ENCODE measurements at places on chromosomes 3 and 15.

- DNase-seq, result no peak
These were observed 945.1 kb downstream of the IGSF11 start for GRCh38 chr3:118089563-118089962.

DNA sequence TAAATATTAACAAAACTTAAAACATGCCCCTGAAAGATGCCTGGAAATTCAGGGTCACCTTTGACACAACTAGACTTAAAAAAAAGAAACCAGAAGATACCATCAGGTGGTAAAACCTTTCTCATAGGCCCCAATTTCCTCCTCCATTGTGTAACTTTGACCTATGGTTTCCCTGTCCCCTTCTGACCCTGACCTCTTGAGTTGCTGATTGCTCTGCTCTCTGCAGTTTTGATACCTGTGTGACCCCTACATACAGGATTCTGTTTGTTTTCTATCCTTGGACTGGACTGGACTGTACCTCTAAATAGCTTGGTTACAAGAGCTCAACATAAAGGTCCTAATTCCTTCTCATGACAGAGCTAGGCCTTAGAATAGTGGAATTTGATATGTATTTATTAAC lies 220.6 kb downstream of the ZIC4 start:
- DNase-seq, result no peak

GRCh38 chr15:59812250-59812870 lies 123.2 kb upstream of the BNIP2 start:
- peak; percentile 68 for DNase-seq

GRCh38 chr3:56297281-56297840 lies 170.9 kb downstream of the ERC2 start:
- no peak for DNase-seq

- no peak for DNase-seq
These were observed 856.5 kb upstream of the ARPP21 start for GRCh38 chr3:34782871-34783270.

- no peak for DNase-seq
These were observed 92.4 kb downstream of the CSNK1G1 start for GRCh38 chr15:64263567-64263966.

GRCh38 chr3:151236736-151237135 lies 33.7 kb upstream of the GPR171 start:
- DNase-seq, result no peak

GRCh38 chr15:31169558-31169957 lies 68.0 kb upstream of the TRPM1 start:
- no peak for DNase-seq

DNA sequence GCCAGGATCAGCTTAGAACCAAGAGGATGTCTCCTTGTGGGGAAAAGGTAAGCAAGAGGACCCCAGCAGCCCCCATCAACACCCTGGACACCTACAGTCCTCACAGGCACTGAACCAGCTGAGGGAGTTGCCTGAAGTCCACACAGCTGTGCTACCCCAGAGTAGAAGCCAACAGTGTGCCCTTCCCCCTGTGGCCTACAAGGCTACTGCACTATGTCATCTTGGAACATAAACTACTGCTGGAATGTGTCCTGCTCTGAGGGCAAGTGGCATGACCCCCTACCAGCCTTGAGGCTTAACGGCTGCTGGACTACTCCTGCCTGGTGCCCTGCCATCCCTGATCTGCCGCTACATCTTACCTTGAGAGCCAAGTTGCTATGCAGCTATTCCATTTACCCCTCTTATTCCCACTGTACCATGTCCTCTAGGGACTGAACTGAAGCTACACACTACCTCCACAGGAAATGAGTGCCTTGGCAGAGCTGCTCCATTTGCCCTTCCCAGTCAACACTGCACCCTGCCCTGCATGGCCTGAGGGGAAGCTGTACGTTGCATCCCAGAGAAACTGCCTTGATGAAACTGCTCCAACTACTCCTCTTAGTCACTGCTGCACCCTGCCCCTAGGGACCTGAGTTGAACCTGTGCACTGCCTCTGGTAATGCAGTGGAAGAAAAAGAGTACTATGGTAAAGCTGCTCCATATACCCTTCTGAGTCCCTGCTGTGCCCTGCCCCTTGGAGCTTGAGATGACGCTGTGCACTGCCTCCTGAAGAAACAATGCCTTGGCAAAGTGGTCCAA lies 40.2 kb upstream of the ATP13A5 start:
- DNase-seq, result no peak

DNA sequence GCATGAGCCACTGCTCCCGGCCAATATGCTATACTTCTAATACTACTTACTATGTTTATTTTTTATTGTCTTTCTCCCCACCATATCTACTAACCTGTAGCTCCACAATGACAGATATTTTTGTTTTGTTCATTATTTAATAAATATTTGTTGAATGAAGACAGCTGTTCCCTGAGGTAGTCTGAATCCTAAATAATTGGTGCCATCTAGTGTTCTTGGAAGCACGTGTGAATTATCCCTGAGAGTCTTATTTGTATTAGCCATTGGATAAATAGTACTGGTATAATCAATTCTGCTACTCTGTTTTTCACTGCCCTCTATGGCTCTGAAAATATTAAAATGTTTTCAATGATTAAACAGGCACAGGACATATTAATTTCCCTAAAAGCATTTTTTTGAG lies 5.6 kb upstream of the APPL1 start:
- DNase-seq, result no peak

DNA sequence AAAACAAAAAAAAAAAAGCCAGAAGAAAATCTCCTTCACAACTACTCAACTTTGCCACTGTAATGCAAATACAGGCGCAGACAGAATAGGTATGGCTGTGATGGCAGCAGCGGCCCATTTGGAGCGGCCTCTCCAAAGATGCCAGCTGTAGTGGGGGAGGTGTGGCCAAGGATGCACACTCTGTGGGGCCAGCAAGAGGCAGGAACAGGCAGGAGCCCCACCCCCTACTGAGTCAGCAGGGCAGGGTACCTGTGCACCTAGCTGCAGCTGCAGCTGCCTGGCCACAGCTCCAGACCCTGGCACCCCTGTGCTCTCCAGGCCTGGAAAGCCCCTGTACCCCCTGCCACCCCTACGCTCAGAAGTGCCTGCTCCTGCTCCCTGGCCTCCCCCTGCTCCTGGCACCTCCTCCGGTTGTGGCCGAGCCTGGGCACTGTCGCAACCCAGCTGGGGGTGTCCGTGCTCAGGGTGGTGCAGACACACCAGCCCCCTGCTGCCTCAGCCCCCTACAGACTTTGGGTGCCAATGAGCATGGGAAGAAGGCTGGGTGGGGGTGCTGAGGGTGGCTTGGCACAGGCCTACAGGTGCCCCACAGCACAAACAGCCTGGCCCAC lies 312.7 kb downstream of the ULK4 start:
- DNase-seq, result no peak

GRCh38 chr3:66938338-66938963 lies 59.7 kb upstream of the KBTBD8 start:
- DNase-seq, result peak; percentile 12

- DNase-seq, result no peak
These were observed 682 bp downstream of the ETFA start for GRCh38 chr15:76310475-76311099.

- no peak for DNase-seq
These were observed 313.4 kb upstream of the STT3B start for GRCh38 chr3:31219131-31219843.

DNA sequence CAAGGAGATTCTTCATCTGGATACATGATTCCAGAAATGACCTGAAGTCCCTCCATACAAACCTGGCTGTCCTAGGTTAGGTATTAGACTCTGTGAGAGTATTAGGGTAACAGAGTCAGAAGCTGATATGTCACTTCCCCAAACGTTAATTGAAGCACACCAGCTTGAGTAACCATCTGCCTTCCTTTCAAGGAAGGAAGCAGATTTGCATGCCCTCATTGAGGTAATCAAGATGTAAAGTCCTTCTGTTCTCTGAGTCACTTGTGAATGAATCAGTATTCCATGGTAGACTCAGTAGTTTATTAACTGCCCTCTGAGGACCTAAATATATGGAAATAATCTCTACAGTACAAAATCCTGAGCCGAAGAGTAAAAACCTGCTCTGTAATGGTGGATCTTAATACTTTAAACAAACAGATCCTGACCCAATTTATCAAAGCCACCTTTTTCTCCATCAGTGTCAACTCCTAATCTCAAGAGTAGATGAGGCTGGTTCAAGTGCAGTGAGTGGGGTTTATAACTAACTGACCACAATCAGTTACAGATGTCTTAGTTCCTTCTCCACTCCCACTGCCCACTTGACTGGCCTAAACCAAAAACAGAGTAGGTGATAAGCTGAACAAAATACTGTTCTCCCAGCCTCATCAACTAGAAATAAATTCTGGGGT lies 246.2 kb upstream of the CHRM5 start:
- DNase-seq, result no peak

GRCh38 chr3:139353920-139354556 lies 10.2 kb downstream of the MRPS22 start:
- no peak for DNase-seq

DNA sequence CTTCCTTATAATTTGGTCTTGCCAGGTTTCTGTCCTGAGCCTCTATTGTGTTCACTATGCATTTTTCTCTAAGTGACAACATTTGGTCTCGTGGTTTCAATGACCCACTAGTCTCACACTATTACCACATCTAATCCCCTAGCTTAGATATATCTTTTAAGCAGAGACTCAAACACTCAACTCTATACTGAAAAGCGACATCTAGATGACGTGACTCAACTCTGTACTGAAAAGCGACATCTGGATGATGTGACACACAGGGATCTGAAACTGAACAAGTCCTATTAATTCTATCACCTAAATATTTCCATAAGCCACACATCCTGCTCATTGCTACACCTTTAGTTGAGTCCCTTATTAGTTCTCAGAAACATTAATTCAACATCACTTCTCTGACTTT lies 141.7 kb upstream of the MBNL1 start:
- no peak for DNase-seq

- peak; percentile 55 for DNase-seq
These were observed 1.0 kb downstream of the NR1D2 start for GRCh38 chr3:23945913-23946687.

DNA sequence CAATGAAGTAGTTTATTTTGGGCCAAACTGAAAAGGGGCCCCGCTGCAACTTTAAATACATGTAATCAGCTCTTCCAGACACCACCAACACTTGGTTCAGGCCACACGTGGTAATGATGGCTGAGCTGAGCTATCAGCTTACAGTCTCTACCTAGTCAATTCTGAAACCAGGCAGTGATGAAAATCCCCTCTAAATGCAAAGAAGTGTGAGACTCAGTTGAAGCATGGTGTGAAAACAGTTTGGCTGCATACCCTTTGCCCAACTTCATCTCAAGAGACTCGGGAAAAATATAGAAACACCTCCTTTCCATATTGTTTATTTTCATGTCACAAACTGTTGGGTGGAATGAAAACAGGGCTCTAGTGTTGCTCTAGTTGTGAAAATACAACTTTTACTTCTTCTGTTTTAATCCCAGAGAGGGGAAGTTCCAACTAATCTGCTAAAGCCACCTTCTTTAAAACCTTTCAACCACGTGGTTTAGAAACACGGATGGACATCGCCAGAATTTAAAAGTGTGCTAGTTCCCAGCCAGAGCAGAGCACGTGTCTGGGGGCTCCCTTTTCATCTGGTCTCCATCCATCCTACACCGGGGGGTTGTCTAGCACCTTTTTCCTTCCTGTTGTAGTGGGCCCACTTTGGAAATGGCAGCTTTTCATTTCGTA lies 229.1 kb downstream of the EPHB1 start:
- no peak for DNase-seq

GRCh38 chr3:72127844-72128243 lies 342.9 kb upstream of the PROK2 start:
- DNase-seq, result no peak

DNA sequence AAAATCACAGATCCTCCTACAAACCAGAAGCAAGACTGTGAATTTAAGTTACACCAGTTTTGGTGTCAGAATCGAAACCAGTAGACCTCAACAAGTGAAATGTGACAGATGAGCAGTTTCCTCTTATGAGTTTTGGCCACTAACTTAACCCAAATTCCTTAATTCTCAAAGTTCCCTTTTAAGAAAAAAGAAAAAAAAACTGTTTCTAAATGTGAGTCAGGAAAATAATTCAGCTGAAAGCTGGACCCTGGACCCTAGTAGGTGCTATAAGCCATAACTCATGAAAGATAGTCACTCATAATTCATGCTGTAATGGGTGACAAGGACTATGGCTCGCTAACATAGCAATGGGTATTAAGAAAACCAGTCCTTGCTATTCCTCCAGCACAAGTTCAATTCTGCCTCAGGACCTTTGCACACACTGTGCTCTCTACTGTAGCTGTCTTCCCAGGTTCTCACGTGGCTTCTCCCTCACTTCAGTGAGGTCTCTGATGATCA lies 9.0 kb upstream of the THRB start:
- no peak for DNase-seq

DNA sequence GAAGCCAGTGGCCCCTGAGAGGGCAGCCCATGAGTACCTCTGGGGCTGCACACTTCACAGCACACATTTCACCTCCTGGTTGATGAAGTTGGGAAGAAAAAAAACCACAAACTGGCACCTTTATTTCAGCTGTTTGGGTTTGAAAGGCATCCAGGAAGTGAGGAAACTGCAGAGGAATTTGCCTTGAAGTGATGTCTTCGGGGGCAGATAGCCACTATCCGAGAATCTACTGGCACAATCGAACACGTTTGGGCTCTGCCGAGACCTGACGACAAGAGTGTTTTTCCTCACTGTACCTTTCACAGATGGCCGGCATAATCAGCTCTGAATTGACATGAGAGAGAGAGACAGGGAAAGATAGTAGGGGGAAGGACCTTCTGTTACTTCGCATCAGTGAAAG lies 59.7 kb downstream of the LRIG1 start:
- DNase-seq, result no peak

DNA sequence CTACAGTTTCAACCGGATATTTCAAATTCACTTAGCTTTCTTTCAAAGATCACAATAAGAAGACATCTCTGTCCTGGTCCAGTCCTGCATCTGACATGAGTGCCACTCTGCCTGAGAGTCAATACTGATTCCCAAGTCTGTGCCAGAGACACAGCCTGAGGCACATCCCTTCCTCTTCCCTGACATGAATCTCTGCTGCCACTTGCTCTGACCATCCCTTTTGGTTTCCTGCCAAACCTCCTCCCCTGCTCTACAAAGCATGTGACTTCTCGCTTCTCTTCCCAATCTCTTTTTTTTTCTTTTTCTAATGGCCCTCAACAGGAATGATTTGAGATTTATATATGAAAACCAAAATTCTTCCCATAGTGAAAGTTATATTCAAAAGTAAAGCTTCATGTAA lies 117.9 kb downstream of the MECOM start:
- no peak for DNase-seq

DNA sequence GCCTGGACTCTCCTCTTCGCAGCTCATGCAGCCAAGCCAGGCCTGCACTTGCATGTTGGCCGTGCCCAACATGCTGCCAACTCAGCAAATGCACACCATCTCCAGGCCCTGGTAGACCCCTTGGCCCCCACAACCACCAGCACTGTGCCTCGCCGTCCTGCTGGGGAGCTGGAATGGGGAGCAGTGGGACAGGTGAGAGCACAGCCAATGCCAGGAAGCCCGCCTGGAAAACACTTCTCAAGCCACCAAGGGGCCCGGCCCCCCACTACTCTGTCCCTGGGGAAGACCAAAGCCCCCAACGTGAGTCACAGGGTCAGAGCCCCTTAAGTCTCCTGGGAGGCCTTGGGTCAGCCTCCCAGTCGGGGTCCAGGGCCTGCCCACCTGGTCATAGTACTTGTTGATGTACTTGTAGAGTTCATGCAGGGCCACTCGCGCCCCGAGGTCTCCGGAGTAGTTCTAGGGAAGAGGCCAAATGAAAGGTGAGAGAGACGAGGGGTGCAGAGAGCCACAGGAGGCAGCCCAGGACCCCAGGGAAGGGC lies 24.5 kb downstream of the PLXNB1 start:
- no peak for DNase-seq

- DNase-seq, result no peak
These were observed 67.7 kb downstream of the MGLL start for GRCh38 chr3:127754411-127755304.

GRCh38 chr15:60788692-60789103 lies 309.8 kb upstream of the ICE2 start:
- no peak for DNase-seq

All from NCI-H1417 treated with DMSO at 0.1 percent for 48 hours (cell line).